Activated CD8-positive, alpha-beta memory T cell treated with anti-CD3 and anti-CD28 coated beads, Interleukin-2, amount 50 U/mL, for 4 hours (primary cell): ENCODE measurements at places on chromosomes 16 and 17.

DNA sequence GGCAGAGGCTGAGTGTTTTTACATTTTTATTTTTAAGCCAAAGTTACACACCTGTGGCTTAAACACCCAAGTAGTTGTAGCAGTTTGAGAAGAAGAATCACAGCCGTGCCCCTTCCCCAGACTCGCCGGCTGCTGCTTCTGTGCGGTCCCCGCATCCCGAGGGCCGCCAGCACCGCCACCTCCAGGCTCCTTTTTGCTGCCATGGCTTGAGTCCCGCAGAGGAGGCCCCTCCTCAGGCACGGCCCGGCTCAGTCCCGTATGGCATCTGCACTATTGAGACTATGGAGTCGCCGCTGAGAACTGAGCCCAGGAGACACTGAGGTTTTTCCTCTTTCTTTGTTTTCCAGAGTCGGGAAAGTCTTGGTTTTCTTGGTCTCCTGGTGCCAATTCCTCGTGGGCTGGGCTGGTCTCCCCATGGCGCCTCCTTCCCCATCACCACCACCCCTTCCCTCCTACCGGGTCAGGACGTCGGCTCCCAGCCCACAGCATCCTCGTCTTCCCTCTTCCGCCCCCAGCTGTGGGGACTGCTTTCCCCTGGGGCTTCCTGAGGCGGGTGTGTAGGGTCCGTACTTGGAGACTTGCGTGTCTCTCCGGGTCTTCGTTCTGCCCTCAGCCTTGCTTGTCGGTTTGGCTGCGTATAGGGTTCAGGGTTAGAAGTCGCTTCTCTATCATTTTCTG is 32.6 kb upstream of the CDH15 start:
- DNase-seq, result no peak

DNA sequence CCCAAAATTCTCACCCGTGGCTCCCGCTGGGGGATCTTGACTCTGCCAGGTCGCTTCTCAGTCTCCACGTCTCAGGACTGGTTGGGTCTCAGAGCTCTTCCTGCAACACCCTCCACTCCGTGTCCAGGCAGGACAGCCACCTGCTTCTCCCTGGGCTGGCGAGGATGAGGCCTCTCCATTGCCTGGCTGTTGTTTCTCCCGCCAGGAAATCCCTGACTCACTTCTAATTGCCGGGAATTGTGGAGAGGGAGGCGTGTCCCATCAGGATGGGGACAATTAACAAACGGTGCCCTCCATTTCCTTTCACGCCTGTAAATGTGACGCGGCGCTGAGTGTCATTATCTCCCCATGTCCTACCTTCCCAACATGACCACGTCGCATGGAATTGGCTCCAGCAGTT is 204.5 kb downstream of the RBFOX3 start:
- no peak for DNase-seq

DNA sequence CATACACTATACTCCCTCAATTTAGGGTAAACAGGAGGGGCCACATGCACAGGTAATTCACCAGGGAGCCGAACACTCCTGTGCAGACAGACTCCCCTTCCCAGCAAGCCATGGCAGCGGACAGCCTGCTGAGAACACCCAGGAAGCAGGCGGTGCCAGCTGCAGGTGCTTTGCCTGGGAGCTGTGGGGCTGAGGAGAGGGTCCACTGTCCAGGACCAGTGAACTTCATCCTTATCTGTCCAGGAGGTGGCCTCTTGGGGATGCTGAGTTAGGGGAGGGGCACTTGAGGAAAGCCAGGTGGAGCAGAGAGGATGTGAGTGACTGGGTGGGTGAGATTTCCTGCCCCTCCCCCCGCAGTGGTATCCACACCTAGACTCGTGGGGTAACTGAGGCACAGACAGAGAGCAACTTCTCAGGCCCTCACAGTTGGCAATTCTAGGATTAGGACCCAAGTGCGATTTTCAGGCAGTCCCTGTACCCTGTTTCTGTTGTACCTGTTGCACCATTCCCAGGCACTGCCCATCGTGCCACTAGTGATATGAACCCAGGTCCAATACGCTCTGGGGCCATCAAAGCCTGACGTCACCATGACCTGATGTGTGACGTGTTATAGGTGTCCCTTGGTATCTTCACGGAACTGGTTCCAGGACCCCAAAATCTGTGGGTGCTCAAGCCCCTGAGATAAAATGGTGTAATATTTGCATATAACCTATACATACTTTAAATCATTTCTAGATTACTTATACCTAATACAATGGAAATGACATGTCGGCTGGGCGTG is 1.2 kb downstream of the GRN start:
- no peak for DNase-seq

- DNase-seq, result peak; percentile 57
These were observed 11.5 kb downstream of the RMI2 start for GRCh38 chr16:11356573-11357331.

DNA sequence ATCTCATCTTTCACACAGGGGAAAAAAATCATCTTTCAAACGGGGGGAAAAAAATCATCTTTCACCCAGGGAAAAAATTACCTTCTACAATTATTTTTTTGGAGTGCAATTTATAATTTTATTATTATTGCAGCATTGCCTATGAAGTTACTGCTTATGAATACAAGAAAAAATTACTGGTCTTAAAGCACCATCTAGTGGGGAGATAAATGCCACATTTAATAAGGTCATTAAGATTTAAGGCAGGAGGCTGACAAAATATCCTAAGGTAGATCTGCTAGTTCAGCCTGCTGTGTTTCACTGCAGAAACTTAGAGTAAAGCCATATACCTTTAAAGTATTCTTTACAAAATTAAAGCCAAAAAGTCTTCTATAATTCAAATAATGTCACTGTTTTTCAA is 13.7 kb downstream of the SHCBP1 start:
- DNase-seq, result no peak

DNA sequence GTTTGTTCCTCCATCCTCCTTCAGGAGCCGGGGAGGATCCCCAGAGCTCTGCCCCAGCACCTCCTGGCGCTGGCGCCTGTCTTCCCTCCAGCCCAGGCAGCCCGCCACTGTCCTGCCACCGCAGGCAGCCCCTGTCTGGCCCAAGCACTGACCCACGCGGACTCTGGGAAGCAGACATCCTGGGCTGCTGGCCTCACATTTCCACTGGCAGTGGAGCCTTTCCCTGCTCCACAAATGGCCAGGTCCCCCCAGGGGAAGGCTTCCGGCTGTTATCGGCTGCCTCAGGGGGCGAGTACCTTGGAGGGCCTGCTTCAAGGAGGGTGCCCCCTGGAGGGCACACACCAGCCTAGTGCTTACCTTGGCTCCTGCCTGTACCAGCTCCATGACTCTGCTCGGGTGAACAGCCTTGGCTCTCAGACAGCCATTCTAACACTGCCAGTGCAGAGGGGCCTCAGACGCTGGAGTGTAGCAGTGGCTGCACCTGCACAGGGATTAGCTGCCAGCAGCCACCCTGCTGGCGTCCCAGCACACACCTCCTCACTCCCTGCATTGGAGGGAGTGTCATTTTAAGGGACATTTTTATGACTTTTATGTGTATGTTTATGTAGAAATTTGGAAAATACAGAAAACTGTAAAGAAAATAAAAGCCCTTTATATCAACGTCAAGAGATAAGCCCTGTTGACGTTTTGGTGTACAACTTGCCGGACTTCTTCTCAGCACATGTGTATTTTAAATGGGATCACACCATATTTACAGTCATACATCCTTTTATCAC is 21.0 kb downstream of the ACE start:
- DNase-seq, result no peak

DNA sequence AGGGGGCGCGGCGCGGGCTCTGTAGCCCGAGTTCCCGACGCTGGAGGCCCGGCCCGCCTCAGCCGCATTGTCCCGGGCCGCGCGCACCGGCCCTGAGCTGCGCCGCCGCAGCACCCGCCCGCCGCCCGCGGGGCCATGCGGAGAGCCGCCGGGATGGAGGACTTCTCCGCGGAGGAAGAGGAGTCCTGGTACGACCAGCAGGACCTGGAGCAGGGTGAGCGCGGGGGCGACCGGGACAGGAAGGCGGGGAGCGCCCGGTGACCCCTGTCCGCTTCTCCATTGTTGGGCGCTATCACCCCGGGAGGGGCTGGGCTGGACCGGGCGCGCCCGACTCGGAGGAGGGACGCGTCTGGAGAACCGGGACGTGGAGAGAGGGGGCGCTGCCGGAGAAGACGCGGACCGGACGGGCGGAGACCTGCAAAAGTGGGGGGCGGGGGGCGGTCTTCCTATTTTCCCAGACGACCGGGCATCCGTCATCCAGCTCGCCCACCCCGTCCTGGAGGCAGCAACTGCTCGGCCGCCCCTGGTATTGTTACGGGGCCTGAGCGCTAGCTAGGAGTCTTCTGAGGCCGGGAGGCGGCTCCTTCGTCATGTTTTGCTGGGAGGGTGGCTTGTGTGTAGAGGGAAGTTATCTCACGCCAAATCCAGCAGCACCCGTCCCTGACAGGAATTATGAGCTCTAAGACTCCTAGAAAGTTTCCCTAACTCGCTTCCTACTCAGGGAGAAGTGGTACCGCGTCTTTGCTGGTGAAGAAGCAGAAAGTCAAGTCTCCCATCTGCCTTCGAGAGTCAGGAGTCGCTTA is 678 bp downstream of the CDR2L start:
- no peak for DNase-seq

GRCh38 chr17:79261355-79262072 is 186.9 kb downstream of the ENGASE start:
- no peak for DNase-seq

GRCh38 chr17:58605470-58605869 is 86.4 kb downstream of the TEX14 start:
- DNase-seq, result no peak

DNA sequence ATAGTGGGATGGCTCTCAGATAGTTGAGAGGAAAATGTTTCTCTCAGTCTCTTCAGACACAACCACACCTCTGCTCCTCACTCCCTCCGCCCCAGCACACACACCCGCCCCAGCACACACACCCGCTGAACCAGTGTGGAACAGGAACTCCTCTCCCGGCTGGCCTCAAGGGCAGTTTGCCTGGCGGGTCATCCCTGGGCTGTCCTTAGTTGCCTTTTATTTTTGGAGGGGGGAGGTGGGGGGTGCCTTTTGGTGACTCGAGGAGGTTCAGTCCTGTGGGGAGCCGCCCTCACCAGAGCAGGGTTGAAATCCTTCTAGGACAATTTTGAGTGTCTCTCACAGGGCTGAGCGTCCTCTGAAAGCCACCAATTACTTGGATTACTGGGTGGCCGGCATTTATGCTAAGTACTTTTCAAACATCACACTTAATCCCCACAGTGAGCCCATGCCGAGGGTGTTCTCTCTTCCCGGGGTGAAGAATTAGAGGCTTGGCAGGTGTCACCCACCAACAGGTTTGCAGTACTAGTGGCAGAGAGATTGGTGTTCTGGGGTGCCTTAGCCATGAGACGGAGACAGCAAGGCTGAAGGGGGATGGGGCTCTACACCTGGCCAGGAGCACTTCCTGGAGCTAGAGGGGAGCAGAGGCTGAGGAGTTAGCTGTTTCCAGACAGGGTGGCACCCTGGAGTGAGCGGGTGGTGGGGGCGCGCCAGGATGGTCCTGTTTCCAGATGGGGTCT is 2.8 kb downstream of the RASD1 start:
- DNase-seq, result no peak

- peak; percentile 26 for DNase-seq
These were observed 13.6 kb downstream of the ATPAF2 start for GRCh38 chr17:18025241-18025944.

DNA sequence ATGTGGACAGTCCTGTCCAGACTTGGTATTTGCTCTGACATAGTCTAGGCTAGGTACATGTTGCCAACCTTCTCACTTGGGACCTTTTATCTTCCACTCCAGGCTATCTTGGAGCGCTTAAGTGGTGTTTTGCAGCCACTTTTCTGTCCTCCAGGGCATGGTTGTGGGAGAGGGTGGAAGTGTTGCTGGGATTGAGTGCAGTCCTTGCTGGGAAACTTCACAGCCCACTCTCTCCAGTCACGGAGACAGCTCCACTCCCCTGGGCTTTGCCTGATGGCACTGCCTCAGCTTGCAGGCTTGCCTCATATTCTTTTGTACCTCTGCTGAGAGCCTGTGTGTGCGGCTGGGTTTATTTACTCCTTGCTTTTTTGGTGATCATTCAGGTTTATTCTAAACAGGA is 17.4 kb downstream of the RPA1 start:
- DNase-seq, result no peak

DNA sequence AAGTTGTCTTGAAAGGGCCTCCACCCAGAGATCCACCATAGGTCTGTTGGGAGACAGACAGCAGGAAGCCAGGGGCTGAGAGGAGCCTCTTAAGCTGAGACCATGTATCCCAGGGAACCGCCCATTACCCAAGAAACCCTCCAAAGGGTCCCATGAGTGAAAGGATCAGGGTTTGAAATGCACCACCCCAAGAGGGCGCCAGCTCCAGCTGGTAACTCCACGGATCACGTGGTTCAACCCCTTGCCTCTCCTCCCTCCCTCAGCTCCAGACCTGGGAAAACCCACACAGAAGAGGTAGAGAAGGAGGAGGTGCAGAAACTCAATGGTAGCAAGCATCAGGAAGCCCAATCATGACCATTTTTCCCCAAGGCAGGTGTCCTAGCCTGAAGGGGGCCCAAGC is 148.7 kb downstream of the AIPL1 start:
- DNase-seq, result no peak

DNA sequence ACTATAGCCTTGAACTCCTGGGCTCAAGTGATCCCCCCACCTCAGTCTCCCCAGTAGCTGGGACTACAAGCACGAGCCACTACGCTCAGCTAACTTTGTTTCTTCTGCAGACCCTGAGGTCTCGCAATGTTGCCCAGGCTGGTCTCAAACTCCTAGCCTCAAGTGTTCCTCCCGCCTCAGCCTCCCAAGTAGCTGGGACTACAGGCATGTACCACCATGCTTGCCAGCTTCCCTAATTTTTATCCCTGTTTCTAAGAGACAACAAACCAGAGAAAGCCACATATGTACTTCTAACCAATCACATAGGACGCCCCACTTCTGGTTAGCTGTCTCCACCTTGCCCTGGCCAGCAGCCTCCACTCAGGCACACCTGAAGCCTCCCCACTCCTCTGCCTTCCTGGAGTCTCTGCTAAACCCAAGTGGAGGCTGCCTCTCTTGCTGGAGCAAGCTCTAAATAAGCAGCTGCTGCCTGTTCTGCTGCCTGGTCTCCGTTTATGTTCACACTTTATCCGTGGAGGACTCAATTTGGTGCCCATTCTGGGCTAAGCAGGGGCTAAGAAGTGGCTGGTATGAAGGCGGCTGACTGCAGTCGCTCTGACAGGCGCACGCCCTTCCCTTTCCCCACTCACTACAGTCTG is 24.7 kb downstream of the NSMCE1 start:
- DNase-seq, result peak; percentile 7

DNA sequence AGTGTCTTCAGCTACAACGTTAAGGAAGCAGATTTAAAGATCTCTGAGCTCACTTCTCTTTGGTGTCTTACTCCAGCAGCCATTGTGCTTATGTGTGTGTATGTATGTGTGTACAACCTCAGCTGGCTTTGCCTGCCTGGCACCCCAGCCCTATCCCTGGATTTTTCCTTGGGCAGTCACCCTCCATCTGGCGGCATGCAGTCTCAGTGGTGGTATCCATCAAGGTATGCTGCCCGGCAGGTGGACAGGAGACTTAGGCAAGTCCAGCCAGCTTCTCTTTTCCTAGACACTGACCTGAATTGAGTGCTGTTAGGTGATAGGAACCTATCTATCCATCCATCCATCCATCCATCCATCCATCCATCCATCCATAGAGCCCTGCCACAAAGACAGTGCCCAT is 280.8 kb upstream of the CCL2 start:
- no peak for DNase-seq

GRCh38 chr17:15741624-15742023 is 9.5 kb downstream of the TBC1D26 start:
- no peak for DNase-seq

GRCh38 chr16:67419502-67419901 is 3.2 kb upstream of the ZDHHC1 start:
- DNase-seq, result no peak
